ENCODE measurements at places on chromosomes 6 and 20.

GRCh38 chr6:167399051-167399387, 74.1 kb downstream of the TTLL2 start:
- no peak for DNase-seq

DNA sequence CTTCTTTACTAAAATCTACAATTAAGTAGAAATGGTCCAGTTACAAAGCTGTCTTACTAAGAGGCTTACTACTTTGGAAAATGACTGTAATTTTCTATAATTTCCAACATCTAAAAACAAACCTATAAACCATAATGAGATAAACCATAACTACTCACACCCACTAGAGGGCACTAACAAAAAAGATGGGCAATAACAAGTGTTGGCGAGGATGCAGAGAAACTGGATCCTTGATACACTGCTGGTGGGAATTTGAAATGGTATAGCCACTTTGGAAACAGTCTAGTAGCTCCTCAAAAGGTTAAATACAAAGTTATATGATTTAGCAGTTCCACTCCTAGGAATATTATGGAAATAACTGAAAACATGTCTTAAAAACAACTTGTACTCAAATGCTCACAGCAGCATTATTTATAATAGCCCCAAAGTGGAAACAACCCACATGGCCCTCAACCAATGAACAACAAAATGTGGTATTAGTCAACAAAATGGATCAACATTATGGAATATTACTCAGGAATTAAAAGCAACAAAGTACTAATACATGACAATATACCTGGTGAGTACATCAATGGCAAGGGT, 50.6 kb downstream of the GJA10 start:
- DNase-seq: no peak

GRCh38 chr20:11585752-11586352, 331.8 kb upstream of the BTBD3 start:
- no peak for DNase-seq

- no peak for DNase-seq
These were observed 35.2 kb downstream of the HIVEP1 start for GRCh38 chr6:12047304-12047703.

- DNase-seq: no peak
These were observed 38.3 kb downstream of the ANGPT4 start for GRCh38 chr20:877814-878213.

- no peak for DNase-seq
These were observed 38.0 kb downstream of the BMP6 start for GRCh38 chr6:7763881-7764280.

DNA sequence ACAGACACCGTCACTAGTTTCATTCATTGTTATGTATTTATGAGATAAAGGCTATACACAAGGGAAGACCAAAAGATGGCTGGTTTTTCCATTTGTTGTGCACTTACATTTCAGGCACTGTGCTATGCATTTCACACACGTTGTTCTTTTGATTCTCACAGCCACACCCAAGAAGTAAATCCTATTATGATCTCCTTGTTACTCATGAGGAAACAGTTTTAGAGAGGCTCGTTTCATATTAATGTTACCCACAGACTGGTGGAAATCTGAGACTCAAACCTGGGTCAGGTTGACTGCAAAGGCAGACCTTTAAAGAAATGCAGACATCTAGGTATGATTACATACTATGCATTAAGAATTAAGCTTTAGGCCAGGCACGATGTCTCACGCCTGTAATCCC, 34.9 kb downstream of the SHLD1 start:
- no peak for DNase-seq

DNA sequence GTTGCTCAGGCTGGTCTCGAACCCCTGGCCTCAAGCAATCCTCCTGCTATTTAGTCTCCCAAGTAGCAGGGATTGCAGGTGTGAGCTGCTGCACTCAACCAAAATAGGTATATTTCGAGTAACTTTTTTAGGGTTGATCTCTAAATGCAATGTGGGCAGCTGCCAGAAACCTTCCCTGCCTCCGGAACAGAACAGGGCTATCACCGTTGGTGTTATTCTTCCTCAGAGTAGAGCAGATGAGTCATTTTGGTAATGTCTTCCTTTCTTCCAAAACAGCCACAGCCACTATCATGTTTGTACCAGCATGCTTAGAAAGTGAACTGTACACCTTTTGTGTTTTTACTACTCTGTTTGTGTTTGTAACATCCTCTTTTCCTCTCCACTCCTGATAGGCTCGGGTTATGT, 44.1 kb downstream of the SNX9 start:
- DNase-seq: no peak

GRCh38 chr20:32518593-32519380, 66.3 kb downstream of the NOL4L start:
- no peak for DNase-seq

GRCh38 chr6:82263916-82264315, 16.4 kb upstream of the IBTK start:
- DNase-seq: no peak

- no peak for DNase-seq
These were observed 52.1 kb downstream of the RIPOR2 start for GRCh38 chr6:24883618-24884017.

GRCh38 chr6:87487555-87487954, 14.8 kb downstream of the SLC35A1 start:
- DNase-seq: no peak

- no peak for DNase-seq
These were observed 123.3 kb upstream of the NXT1 start for GRCh38 chr20:23227274-23227673.

DNA sequence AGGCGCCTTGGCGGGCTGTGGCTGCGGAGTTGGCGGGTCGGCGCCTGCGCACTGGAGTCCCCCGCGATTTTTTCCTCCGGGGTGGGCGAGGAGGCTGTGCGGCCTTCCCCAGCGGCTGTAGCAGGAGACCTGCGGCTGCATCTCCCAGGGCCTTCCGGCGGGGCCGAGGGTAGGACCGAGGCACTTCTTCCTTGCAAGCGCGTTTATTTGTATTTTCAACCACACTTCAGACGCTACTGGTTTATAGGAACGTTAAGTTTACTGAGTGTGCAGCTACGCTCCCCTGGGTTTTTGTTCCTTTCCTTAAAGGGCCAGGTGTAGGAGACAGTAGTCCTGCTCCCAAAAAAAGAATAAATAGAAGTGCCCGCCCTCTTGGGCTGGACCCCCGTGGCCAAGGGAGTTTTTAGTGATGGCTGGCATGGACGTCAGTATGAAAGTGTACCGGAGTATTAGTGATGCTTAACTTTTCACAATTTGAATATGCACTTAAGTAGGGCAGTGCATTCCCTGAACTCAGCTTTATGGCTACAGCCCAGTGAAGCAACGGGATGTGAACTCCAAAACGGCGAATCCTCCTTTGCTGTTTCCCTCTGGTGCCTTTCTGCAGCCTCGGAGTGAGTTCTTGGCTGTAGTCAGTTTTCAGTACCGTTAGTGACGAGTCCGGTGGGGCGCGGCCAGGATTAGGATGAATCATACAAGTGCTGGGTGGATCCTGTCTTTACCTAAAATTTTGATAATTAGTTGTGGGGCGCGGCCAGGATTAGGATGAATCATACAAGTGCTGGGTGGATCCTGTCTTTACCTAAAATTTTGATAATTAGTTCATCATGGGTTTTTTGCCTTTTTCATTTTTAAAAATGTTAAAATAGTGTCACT, 1.0 kb upstream of the FBXO5 start:
- DNase-seq: peak; percentile 21

- no peak for DNase-seq
These were observed 197.4 kb downstream of the JARID2 start for GRCh38 chr6:15443119-15443830.

- DNase-seq: no peak
These were observed 19.1 kb upstream of the ZSCAN23 start for GRCh38 chr6:28462401-28462800.

- no peak for DNase-seq
These were observed 53.8 kb downstream of the PHF3 start for GRCh38 chr6:63689421-63689820.

DNA sequence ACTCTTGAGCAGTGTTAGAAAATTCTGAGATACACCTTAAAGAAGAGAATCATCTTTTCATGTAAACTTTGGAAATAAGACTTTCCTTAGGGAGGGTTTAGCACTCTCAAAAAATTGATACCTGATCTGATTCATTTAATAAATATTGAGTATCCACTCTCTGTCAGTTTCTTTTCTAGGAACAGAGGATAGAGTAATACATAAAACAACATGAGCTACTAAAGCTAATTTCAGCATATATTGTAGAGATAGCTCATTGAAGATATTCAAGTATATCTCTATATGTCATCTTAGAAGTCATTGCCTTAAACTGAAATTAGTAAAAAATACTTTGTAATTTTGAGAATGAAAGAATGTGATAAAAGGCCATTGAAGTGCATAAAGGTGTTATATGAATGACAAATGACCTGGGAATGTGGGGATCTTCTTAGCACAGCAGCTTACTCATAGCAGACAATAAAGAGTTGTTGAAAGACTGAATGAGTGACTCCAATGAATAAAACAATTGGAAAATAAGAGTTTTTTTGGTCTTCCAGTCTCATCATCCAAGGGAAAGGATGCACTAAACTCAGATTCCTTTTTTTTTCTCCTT, 29.2 kb downstream of the RHAG start:
- no peak for DNase-seq

DNA sequence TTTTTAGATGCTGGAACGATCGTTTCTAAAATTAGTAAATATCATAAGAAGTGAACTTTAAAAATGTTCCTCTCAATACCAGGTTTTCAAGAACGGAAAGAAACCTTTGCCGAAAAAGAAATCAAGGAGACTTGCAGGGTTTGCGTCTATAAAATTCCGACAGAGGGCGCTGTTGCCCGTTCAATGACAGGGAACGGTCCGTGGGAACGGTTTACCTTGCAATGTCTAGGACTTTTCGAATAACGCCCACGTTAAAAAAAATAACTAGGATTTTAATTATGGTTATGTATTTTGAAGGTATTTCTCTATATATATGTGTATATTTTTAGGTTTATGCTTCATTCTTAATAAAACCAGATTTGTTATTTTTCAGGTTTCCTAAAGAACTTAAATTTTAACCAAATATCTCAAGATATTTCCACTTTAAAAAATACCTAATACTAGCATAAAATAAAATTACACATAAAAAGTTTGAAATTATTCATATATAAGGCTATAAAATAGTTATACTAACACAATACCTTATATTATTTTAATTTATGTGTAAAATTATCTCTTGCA, 2.5 kb upstream of the TFAP2B start:
- DNase-seq: peak; percentile 27

GRCh38 chr6:167705211-167705750, 121.4 kb upstream of the AFDN start:
- no peak for DNase-seq

GRCh38 chr20:49753133-49753532, 39.5 kb upstream of the B4GALT5 start:
- DNase-seq: no peak

GRCh38 chr20:25987073-25987927, 290.6 kb upstream of the ZNF337 start:
- DNase-seq: no peak

DNA sequence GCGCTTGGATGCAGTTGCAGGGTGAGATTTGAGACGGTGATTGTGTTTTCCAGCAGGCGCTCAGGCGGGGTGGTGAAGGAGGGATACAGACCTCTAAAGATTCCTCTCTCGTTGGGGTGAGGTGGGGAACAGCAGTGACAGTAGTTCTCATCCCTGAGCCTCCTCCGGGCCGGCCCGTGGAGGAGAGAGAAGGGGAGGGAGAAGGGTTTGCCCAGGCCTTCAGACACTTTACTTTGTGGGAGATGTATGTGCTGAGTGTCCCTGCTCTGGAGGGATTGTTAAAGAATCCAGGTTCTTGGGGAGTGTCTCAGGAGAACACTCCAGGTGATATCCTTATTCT, 41.0 kb downstream of the PSMB9 start:
- no peak for DNase-seq

DNA sequence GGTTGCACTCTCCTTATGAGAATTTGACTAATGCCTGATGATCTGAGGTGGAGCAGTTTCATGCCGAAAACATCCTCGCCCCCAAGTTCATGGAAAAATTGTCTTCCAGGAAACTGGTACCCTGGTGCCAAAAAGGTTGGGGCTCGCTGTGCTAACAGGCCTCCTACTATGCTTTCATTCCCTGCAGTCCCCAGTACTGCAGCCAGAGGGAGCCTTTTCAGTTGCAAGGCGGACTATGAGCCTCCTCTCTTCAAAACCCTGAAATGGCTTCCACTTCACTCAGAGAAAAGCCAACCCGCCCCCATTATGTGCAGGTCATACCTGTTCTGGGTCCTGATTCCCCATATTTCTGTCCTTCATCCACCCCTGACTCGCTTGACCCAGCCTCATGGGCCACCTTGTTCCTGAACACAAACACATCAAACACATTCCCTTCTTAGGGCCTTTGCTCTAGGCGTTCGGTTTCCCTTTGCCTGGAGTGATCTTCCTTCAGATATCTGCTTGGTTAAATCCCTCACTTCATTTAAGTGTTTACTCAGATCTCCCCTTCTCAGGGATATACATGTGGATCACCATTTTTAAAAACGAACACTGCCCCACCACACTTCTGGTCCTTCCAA, 173.7 kb downstream of the PHACTR1 start:
- no peak for DNase-seq

DNA sequence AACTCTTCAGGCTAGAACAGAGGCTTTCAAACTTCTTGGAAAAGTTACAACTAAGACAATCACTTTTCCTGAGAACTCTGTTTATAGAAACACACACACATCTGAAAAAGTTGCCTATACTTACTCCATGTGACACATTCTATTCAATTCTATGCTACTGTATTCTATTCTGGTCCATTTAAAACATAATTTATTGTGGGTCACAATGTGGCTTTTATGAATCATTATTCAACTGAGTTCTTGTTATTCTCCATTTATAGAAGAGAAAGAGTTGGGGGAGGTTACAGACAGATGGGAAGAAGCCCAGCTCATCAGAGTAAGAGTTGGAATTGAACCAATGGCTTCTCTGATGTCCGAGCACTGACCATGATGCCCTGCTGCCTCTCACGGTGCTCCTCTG, 21.6 kb upstream of the BCAS1 start:
- DNase-seq: no peak

DNA sequence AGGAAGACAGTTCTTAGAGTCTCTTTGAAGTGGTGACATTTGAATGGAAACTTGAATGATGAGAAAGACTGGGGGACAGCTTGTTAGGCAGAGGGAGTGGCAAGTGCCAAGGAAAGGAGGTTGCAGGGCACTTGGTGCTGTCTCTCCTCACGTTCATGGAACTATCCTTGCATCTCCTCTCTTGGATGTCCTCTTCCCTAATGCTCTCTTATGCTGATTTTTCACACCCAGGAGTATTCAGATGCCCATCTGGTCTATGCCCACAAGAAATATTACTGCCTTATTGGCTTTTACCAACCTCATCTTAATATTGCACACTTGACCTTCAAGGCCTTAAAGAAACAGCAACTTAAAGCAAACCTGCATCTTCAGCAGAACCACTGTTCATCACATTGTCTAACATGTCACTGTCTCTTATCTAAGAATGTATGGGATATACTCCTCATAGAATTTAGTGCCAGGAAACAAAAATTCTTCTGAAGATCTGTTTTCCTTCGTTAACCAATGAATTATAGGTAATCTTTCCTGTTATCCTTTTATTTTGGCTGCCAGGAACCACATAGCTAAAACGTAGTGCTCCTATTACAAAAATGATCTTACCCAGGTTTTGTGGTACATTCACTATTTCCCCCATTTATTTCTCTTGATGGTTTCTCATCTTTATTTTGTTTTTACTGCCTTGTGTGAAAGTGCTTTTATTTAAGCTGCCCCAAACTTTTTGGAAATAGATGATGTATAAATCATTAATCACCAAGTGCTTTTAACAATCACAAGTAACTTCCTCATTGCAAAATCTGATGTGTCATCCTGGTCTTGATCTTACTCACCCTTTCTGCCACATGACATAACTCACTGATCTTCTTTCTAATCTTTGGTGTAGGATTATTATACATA, 12.8 kb downstream of the RGS17 start:
- DNase-seq: no peak

- no peak for DNase-seq
These were observed 49.2 kb downstream of the TBC1D32 start for GRCh38 chr6:121285041-121285440.
